ENCODE measurements at places on chromosomes 2 and 18. TPM values are rescaled to one million over a fixed set of nuclear protein-coding genes. Genes with fewer than 3 reads are reported as not detected.

The SLC4A5 gene
- not detected for total RNA-seq

The ATP6V1B1 gene
- total RNA-seq: not detected

The TM4SF20 gene
- not detected for total RNA-seq

The DSG2 gene
- 30.0 TPM for total RNA-seq

The THSD7B gene
- total RNA-seq: 0.77 TPM

The ESPNL gene
- 0.85 TPM for total RNA-seq

Data from HT1080 (cell line).